ENCODE measurements at places on chromosomes 7 and 10.

GRCh38 chr10:34157501-34157900 is 657.6 kb downstream of the PARD3 start:
- no peak for DNase-seq

DNA sequence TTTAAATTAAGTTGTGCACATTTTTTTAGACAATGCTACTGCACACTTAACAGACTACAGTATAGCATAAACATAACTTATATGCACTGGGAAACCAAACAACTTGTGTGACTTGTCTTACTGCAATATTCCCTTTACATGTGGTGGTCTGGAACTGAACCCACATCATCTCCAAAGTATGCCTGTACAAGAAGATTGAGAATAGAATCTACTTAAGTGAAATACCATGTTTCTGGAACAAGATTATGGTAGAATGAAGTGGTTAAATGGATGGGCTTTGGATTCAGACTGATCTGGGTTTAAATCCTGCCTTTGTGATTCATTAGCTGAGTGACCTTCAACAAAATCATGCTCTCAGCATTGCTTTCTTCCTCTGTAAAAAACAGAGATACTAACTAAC is 30.7 kb downstream of the CUL2 start:
- no peak for DNase-seq

- DNase-seq, result no peak
These were observed 12.9 kb downstream of the UPP1 start for GRCh38 chr7:48101968-48102367.

- no peak for DNase-seq
These were observed 4.6 kb downstream of the BRI3 start for GRCh38 chr7:98286093-98286539.

GRCh38 chr7:130740606-130741005 is 6.6 kb upstream of the KLF14 start:
- no peak for DNase-seq
